Stimulated activated CD4-positive, alpha-beta T cell treated with anti-CD3 and anti-CD28 coated beads, Interleukin-4, amount 100 ng/mL, for 1 hour (primary cell): ENCODE measurements at places on chromosomes 2 and 18.

DNA sequence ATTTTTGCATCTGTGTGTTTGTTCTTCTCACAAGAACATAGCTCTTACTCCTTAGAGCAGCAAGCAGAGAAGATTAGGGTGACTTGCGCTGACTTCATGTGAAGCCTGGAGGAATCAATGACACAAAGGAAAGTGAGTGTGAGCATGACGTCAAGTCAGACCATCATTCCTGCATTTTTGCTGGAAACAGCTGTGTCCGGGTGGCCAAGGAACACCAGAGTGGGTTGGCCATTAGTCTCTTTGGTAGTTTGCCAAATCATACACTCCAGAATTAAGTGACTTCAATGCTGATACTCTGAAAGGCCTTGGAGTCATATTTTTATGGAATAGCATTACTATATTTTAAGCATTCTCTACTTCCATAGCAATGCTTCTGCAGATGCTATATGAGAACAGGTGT lies 597.2 kb downstream of the DCDC2C start:
- DNase-seq: no peak

DNA sequence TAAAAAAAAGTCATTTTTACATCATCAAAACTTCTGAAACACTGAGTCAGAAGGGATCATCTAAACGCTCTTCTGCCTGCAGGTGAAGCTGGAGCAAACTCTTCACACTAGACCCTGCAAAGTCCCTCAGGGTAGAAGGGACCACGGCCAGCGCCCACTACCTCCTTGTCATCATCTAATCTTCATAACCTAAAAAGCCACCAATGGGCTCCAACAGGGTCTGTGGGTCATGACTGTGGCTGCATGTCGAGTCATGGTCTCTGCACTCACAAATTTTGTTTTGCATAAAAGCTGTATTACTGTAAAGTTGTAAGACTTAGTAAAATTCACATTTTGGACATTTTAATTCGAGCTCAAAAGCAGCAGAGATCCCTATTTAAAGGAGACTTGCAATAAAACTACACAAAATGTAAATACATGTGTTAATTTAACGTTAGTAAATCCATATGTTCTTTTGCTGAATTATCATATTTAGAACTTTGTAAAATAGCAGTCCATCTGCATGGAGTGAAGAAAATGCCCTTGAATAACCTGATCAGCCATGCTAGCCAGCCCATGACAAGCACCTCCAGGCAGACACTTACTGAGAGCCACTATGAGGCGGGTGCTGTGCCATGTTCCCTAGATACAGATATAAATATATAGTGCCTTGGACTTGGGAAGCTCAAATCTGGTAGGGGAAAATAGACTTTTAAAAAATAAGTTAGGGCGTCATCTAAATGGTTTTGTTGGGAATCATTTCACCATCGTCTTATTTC lies 437.2 kb upstream of the LYPD1 start:
- DNase-seq: no peak

DNA sequence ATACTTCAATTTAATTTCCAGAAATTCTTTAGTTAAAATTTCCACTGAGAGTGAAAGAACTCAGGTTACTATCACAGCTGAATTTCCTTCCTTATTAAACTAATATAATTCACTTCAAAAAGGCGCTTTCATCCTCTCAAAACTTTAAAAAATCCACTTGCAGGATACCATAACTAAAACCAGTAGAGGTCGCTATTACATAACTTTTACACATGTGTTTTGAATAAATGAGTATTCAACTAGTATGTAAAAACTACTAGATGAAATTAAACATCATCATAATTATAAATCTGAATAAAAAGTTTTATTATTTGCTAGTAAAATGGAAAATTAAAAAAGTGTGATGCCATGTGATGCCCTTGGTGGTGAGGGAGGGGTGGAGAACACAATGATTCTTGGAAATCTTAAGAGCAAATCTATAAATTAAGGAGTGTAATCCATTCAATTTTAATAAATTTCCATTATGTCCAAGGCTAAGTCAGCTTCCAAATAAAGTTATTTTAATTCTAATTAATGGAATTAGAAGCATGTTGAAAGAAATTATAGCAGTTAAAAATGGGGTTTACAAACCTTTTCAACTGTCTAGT lies 61.4 kb downstream of the SOS1 start:
- DNase-seq: no peak

GRCh38 chr2:226739545-226740030 lies 60.0 kb downstream of the IRS1 start:
- no peak for DNase-seq

DNA sequence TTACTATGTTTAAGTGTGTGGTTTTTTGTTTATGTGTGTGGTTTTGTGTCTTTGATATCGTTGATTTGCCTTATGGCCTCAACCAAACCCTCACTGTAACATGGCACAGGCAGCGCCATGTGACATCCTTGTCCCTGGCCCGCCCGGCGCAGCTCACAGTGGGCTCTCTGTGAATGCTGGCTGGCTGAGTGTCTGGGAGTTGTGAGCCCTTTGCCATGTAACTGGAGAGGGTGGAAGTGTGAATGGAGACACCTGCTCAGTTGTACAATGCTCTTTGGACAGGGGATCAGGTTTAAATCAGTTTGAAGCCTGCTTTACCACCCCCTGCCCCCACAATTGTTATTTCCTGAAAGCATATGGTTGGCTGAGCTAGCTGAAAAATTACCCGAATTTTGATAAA lies 41.8 kb downstream of the TCF7L1 start:
- DNase-seq: no peak

DNA sequence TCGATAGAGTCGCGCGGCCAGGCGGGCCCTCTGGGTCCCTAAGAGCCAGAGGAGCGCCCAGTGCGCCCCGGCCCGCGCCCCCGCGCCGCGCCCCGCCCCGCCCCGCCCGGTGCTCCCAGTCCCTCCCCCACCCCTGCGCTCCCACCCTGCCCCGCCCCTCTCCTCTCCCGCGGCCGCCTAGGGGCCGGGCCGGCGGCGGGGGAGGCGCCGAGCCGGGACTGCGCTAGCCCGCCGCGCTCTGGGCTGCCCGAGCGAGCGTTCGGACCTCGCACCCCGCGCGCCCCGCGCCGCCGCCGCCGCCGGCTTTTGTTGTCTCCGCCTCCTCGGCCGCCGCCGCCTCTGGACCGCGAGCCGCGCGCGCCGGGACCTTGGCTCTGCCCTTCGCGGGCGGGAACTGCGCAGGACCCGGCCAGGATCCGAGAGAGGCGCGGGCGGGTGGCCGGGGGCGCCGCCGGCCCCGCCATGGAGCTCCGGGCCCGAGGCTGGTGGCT lies at the start of gene GPC1:
Gene GPC1 (plus strand): TSS at position 207 of the 491 bp plus-strand sequence. CDS start 256 bp downstream, at position 463.
- no peak for DNase-seq

GRCh38 chr2:58539973-58540372 lies 298.8 kb upstream of the FANCL start:
- no peak for DNase-seq

GRCh38 chr2:73043929-73044832 lies 27.3 kb downstream of the SFXN5 start:
- no peak for DNase-seq

GRCh38 chr18:70046207-70046606 lies 98.5 kb upstream of the CD226 start:
- DNase-seq: no peak

DNA sequence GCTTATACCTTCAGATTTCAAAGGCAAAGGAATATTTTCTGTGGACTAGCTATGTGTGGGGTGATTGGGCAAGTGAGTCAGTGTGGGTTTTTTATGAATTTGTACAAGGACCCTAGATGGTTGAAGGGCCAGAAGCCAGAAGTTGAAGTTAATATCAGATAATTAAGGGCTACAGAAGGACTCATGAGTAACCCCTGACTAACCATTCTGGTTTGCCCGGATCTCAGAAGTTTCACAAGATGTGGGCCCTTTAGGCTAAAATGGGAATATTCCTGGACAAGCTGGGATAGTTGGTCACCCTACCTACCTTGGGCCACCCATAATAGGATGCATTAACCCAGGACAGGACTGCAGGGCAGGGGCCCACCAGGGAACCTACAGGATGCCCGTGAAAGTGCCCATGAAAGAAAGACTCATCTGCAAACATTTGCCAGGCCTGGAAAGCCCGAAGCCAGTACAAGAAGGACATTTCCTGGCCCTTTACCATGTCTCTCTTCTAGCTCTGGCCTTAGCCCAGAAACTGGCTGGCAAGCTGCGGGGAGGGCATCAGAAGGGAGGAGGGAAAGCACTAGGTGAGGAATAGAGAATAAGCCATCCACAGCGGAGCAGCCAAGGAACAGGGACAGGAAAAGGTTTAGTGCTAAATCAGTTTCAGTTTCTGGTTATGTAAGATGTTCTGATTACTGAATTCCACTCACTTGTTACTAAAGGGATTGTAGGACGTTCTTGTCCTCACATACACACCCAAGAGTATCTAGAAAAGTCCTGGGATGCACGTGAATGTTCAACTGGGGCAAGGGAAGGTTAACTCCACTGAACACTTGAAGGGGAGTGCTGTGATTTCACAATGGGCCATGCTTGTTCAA lies 33.6 kb downstream of the GCG start:
- DNase-seq: no peak

DNA sequence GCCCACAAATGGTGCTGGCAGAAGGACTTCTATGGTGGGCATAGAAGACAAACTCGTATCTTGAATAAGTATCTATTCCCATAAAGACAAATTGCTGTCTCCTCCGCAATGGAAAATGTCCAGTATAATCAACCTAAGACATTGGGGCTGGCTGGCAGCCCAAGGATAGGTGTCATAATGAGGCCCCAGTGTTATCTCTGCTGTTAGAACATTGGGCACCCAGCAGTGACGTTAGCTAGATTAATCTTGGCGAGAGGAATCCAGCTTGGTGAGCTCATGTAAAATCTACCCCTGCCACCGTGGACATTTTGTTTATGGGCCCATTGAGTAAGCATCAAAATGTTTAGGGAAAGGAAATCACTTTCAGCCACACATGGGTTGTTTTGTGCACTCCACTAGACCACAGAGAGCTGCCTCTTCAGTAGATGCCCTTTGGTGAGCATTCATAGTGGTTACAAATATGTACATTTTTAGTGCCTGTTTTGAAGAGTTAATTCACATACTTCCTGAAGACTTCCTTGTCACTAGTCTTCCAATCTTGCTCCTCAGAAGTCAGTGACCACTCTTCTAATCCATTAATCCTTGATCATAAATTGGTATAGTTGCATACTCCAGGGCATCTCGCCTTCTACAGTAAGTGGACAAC lies 48.2 kb upstream of the KDM3A start:
- no peak for DNase-seq
